Mucosa of gallbladder (tissue), 1 donor: ENCODE measurements at places on chromosomes 13 and 19.

GRCh38 chr13:76992548-76993001 is 694 bp downstream of the CLN5 start:
- peak; percentile 24 for DNase-seq

DNA sequence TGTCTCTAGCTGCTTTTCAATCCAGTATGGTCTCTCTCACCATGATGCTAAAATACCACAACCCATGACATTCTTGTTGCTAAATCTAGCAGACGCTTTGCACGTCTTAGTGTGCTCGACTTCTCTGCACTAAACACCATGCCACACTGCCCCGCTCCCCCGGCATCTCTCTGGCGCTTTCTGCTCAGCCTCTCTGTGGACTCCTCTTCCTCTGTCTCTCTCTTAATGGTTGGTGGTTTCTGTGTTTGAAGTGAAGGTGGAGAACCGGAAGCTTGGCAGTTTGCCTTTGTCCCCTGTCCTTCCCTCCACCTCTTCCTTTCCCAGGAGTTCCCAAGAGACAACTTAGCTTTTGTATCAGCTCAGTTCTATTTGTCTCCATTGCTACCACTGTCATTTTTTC is 8.8 kb downstream of the ERCC5 start:
- no peak for DNase-seq

- no peak for DNase-seq
Measured at GRCh38 chr19:58183817-58184215, 955 bp downstream of the ZNF274 start.

DNA sequence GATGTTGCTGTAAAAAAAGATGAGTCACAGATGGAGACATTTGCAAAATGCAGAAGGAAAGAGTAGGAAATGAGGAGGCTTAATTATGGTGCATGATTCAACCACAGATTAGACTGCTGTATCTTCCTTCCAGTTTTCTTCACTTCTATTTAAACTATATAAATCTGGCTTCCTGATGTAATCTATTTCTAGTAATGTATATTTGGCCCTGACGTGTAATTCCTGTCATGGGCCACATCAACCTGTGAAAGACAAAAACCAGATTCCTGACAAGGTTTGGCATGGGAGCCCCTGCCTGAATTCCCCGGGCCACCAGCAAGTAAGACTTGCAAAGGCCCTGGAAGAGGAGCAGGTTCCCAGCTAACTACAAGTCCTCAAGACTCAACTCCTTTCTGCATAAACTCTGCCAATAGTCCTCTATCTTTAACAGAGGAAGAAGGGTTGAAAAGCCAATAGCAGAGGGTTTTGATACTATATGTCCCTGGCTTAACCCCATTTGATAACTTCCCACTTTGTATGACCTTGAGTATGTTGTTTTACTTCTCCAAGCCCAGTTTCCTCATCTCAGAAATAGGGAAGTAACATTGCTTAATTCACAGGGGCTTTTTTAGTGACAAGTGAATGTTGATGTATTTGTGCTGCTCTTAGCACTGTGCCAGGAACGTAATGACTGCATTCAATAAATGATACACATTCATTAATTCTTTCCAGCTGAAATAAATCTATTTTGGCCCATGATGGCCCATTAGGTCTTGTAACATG is 172.7 kb downstream of the SPRY2 start:
- no peak for DNase-seq
